ENCODE measurements at places on chromosomes 3 and 15.

GRCh38 chr15:58992181-58992580, 4.7 kb downstream of the RNF111 start:
- no peak for DNase-seq

DNA sequence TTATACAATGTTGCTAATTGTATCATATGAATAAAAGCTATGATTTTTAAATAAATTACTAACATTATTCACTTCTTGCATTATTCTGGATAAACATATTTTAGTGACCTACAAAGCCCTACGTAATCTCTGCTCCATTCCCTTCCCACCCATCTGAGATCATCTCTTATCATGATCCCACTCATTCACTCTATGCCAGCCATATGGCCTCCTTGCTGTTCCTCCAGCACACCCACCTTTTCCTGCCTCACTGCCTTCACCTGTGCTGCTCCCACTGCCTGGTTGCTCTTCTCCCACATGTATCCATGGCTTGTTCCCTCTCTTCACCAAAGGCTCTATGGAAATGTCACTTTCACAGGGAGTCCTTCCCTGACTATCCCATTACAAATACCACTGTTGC, 7.3 kb upstream of the USP8 start:
- no peak for DNase-seq

- DNase-seq: no peak
These were observed 17.2 kb upstream of the SPG21 start for GRCh38 chr15:65006876-65007275.

GRCh38 chr3:147737376-147737775, 328.2 kb downstream of the ZIC1 start:
- no peak for DNase-seq

- peak; percentile 15 for DNase-seq
These were observed 11.2 kb upstream of the ALAS1 start for GRCh38 chr3:52186729-52187128.

DNA sequence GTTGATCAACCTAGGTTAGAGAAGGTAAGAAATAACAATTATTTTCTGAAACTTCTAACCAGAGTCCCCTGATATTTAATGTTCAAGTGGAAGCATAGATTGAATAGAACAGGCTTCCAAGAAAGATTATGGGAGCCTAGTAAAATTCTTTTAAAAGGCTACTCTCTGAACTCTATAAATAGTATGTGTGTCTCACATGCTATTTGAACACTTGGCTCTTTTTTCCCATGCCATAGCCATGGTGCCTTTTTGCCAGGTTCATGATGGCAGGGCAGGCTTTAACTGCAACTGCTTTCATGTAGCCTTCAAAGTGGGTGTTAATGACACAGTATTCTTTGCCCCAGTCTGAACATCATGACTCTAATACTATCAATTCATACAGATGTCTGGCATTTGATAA, 22.9 kb upstream of the STRIT1 start:
- DNase-seq: no peak

DNA sequence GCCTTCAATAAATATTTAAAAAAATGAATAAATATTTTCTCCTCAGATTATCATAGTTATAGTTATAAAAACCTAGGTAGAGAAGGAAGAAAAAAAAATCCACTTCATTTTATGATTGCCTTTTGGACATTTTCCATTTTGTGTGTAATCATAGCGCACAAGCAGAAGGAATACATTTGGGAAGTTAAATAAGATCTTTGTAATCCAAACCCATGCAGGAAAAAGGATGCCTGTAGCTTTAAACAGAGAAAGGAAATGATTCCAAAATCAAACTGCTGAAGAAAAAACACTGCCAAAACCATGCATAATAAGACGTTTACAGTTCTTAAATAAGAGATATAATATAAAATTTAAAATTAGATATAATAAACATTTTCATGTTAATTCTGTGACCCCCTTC, 7.4 kb upstream of the CCDC54 start:
- DNase-seq: no peak

DNA sequence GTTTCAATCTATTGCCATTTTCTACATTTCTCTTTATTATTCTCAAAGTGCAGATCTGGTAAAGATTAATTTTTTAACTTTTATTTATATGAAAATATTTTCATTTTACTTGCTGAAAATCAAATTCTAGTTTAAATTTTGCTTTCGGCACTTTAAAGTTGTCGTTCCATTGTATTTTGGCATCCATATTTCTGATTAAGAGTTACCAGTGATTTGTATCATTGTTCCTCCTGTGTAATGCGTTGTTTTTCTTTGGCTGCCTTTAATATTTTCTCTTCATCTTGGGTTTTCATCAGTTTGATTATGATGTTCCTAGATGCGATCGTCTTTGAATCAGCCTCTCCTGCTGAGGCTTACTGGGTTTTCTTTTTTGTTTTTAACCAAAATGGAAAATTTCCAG, 97.3 kb downstream of the SPATA16 start:
- no peak for DNase-seq

GRCh38 chr3:189838291-189838690, 207.1 kb downstream of the TP63 start:
- DNase-seq: no peak

DNA sequence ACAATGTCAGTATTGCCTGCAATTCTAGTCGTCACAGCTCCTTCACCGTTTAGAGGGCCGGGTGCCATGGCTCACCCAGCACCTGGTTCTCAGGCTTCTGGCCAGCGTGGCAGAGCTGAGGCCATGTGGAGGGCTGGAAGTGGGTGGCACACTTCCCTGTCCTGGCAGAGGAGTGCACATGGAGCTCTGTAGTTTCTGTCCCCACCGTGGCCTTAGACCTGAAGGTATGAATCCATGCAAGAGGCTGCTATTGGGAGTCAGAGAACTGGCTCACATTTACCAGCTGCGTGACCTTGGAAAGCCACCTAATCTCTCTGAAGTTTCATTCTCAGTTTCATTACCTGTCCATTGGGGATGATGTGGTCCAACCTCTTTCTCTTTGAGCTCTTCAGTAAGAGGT, 22.2 kb downstream of the EPHB1 start:
- DNase-seq: no peak

GRCh38 chr3:46874430-46874829, 3.1 kb upstream of the PTH1R start:
- DNase-seq: no peak

- DNase-seq: no peak
These were observed 87.8 kb upstream of the TSEN2 start for GRCh38 chr3:12396471-12396870.

- DNase-seq: no peak
These were observed 18.3 kb upstream of the RFX7 start for GRCh38 chr15:56261854-56262509.

- DNase-seq: no peak
These were observed at the start of gene DRD3 for GRCh38 chr3:114178770-114179368. DRD3 (minus strand) TSS chr3:114179052; CDS start chr3:114171992, 7,060 bp downstream.

GRCh38 chr3:55370272-55370671, 116.8 kb downstream of the WNT5A start:
- DNase-seq: no peak

DNA sequence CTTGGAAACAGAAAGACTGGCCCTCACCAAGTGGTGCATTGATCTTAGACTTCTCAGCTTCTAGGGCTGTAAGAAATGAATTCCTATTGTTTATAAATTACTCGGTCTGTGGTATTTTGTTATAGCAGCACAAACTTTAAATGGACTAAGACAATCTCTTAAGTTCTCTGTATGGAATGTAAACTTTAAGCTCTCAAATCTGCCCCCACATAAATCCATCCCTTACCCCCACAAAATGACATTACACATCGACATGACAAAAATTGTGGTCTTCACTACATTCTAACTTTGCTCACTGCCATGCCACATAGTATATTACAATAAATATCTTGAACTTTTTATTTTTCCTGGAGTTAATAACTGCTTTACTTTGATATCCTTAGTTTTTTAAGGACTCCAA, 121.3 kb downstream of the MYLK start:
- no peak for DNase-seq

- no peak for DNase-seq
These were observed 11.9 kb upstream of the LEKR1 start for GRCh38 chr3:156814295-156814694.

DNA sequence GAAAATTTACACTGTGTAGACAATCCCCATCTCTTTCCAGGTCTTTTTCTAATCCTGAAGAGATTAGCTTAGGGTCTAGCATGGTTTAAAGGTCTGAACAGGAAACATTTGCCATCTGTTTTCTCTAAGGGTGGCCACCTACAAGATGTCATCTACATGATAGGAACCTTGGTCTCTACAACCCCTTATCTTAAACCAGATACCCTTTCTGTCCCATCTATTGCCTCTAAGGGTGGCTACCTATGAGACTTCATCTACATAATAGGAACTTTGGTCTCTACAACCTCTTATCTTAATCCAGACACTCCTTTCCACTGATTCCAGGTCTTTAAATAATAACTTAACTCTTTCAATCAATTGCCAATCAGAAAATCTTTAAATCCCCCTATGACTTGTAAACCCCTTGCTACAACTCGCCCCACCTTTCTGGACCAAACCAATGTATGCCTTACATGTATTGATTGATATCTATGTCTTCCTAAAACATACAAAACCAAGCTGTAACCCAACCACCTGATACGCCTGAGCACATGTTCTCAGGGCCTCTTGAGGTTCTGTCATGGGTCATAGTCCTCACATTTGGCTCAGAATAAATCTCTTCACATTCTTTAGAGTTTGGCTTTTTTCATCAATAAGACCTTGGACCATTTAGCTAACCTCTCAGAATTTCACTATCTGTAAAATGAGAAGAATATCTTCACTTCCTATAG, 605.0 kb downstream of the TUSC7 start:
- DNase-seq: no peak

DNA sequence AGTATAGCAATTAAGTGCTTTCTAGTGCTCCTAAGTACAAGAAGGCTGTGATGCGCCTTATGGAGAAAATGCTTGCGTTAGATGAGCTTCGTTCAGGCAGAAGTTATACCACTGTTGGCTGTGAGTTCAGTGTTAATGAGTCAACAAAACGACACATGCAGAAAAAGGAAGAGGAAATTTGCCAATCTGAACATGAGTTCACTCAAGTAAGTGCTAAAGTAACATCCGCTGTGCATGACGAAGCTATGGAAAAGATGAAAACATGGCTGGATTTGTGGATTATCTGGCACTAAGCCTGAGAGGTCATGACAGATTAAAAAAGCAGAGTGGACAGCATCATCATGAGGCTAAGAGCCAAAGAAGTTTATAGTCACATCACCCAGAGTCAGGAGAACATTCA, 36.9 kb downstream of the SH3BP5 start:
- no peak for DNase-seq

GRCh38 chr15:33152502-33153109, 41.9 kb downstream of the FMN1 start:
- DNase-seq: no peak

DNA sequence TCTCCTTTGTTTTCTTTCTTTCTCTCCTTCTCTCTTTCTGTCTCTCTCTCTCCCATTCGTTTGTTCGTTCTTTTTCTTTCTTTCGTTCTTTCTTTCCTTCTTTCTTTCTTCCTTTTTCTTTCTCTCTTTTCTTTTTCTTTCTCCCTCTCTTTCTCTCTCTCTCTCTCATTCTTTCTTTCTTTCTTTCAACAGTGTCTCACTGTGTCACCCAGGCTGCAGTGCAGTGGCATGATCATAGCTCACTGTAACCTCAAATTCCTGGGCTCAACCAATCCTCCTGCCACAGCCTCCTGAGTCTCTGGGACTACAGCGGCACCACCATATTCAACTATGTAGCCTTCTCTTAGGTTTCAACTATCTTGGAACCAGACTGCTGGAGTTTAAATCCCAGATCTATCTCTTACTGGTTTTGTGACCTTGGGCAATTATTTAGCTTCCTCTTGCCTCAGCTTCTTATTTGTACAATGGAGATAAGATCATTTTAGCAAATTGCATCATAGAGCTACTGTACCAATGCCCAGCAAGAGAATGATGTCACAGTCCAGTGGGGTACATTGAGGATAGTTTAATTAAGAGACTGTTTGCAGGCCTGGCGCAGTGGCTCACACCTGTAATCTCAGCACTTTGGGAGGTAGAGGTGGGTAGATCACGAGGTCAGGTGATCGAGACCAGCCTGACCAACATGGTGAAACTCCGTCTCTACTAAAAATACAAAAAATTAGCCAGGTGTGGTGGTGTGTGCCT, 27.3 kb upstream of the PARL start:
- DNase-seq: no peak

GRCh38 chr3:176723758-176724393, 473.4 kb downstream of the TBL1XR1 start:
- no peak for DNase-seq

DNA sequence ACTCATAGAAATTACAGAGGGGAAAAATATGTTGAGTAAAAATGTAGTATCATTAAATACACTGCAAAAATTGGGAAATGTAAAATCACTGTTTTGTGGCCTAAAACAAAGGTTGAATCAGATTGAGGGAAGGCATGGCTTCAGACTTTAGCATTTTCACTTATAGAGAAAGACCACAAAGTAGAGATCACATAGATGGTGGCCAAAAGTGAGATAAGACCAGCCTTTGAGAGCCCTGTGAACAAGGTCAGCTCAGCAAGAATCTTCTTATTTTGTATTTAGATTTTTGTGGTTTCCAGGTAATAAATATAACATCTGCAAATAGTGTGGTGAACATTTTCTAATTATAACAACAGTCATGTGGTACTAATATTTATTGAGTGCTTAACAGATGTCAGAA, 544.8 kb upstream of the DPPA4 start:
- DNase-seq: no peak

- DNase-seq: no peak
These were observed 48.6 kb downstream of the LPP start for GRCh38 chr3:188202358-188203138.

DNA sequence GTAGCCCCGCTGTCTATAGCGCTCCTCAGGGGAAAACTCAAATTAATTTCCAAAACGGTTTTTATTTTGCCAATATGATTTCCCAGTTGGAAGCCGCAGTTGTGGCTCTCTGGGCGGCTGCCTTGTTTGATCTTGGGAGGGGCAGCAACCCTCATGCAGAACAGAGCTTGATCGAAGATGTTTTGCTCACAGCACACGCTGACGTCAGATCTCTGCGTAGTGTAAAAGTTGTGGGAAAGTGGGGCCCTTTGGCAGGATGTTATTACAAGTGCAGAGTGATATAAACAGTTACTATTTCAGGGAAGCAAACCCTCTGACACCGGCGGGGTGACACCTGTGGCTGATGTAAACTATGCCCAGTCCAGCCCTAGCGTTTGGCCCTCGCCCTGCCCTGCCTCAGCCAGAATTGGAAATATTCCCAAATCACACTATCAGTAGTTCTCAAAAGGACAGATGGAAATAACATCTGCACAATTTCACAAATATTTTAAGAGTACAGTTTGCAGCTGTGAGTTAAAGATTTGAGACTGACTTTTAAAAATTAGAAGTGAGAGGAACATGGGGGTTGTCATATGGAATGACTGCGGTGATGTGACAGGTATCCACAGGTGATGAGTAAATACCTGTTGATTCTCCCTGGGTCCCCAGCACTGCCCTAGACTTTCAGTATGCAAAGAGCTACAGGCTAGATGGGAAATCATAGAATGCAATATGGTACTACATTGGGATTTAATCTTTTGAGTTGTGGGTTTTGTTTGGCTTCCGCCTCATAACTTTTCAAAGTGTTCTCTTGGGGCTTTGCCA, 1.7 kb downstream of the SYNM start:
- no peak for DNase-seq

GRCh38 chr3:53577506-53577905, 83.1 kb downstream of the CACNA1D start:
- DNase-seq: no peak

- DNase-seq: no peak
These were observed 57.2 kb upstream of the USP3 start for GRCh38 chr15:63447017-63447676.

GRCh38 chr3:21795152-21795837, 44.3 kb upstream of the ZNF385D start:
- DNase-seq: no peak

GRCh38 chr3:13348661-13349396, 71.3 kb downstream of the NUP210 start:
- DNase-seq: no peak

GRCh38 chr3:5389057-5389456, 201.6 kb downstream of the EDEM1 start:
- DNase-seq: no peak
